ENCODE measurements at places on chromosomes 5 and 9. TPM values are rescaled to one million over a fixed set of nuclear protein-coding genes. Genes with fewer than 3 reads are reported as not detected.

The TOR4A gene
- 6.5 TPM for total RNA-seq

The PCSK5 gene
- total RNA-seq: 13.5 TPM

The FOXD4L4 gene
- total RNA-seq: 0.38 TPM

The IFNA2 gene
- total RNA-seq: 0.34 TPM

The SPACA9 gene
- total RNA-seq: 5.8 TPM

The TEX48 gene
- not detected for total RNA-seq

The SLC28A3 gene
- 0.89 TPM for total RNA-seq

The TXN gene
- 114 TPM for total RNA-seq

DNA sequence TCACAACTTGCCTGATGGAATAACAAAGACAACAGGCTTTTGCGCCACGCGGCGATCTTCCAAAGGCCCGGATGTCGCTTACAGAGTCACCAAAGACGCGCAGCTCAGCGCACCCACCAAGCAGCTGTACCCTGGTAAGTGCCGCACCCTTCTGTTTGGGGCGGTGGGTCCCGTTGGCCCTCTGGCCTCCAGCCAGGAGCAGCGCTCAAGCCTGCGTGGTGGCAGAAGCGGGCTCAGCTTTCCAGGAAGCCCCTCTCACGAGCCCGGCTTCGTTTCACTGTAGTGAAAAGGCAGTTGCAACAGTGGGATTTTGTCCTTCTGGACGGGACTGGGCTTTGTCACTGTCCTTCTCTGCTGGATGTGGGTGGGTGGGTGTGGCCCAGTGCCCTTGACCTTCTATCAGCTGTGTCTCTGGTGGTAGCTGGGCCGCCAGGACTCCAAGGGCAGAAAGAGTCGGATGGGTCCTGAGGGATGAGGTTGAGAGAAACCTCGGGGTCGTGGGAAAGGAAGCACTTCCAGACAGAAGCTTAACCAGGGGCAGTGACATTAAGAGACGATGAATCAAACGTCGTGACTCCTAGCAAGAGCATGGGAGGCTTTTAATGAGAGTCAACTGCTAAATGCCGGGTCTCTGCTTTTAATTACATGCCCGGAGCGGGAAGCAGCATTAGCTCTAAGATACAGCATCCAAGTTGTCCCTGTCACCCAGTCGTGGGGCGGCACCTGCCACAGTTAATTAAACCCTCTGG lies 49.5 kb downstream of the COL5A1 start:
- peak overlapping the region; percentile 39 for H3K27ac ChIP-seq
- no peaks in the 10 kb centered on the region for H3K27me3 ChIP-seq
- DNase-seq: no peak
- H3K4me3 ChIP-seq: no peak overlapping the region

DNA sequence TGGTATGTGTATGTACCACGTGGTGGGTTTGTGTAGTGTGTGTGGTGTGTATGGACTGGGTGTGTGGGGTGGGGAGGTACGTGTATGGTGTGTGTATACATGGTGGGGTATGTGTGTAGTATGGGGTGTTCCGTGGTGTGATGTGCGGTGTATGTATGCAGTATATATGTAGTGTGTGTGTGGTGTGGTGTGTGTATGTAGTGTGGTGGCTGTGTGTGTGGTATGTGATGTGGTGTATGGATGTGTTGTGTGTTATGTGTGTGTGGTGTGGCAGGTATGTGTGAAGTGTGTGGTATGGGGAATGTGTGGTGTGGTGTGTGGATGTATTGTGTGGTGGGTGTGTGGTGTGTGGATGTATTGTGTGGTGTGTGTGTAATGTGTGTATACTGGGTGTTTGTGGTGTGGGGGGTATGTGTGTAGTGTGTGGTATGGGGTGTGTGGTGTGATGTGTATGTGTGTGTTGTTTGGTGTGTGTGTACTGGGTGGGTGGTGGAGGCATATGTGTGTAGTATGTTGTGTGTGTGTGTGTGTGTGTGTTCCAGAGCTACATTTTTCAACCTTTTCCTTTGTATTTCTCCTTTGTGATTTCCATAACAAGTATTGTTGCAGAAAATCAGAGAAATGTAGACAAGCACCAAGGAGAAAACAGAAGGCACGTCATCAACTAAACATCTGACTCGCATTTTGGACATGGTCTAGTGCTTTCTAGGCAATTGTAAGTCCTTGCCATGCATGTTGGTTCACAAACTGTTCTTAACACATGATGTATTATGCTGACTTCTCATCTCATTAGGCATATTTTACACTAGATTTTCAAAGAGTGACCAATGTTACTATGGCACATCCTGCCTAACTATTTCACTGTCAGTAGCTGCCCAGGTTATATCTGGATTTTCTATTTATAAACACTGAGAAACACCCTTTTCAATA lies 13.2 kb downstream of the SEMA4D start:
- no peak for DNase-seq
- no peak overlapping the region for H3K4me3 ChIP-seq
- no peak overlapping the region for H3K27ac ChIP-seq
- H3K27me3 ChIP-seq: no peaks in the 10 kb centered on the region
- peaks cover 6% of the 10 kb centered on the region for H3K36me3 ChIP-seq

DNA sequence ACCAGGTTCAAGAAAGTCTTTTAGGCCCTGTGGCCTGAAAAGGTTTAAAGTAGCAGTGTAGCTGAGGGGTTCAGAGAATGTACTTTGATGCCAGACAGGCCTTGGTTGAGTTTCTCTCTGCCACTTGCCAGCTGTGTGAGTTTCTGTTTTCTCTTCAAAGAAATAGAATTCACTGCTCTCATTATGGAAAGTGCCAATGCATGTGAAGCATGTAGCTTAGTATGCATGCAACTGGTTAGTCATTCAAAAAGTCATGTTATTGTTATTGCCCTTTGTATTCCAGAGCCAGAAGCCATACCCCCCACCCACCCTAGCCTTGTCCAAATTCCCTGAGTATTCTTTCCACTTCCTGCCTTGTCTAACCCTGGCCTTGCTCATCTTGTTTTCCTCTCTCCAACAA lies 101.7 kb downstream of the ADRB2 start:
- no peak overlapping the region for H3K4me3 ChIP-seq
- DNase-seq: no peak
- no peak overlapping the region for H3K27ac ChIP-seq
- no peaks in the 10 kb centered on the region for H3K4me1 ChIP-seq
- H3K27me3 ChIP-seq: peaks cover 19% of the 10 kb centered on the region

- H3K4me3 ChIP-seq: no peak overlapping the region
- peak overlapping the region; percentile 93 for H3K27ac ChIP-seq
- no peaks in the 10 kb centered on the region for H3K27me3 ChIP-seq
- peaks cover 30% of the 10 kb centered on the region for H3K4me1 ChIP-seq
- DNase-seq: no peak
Observed at GRCh38 chr5:81787474-81788242, 36.8 kb upstream of the SSBP2 start.

DNA sequence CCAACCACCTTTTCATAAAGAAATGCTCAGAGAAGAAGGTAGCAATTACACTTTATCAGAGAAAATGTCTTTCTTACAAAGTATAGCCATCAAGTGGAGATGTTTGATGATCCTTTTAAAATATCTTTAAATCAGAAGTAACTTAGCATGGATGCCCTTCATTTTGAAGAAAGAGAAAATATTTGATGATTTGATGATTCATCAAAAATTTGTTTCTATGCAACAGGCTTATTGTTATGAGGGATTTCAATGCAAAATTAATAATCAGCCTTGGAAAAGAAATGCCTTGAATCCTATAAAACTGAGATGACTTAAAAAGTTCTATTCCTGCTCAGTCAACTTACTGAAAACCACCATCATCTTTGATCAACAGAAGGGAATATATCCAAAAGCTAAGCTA lies 291.6 kb downstream of the MLLT3 start:
- H3K27me3 ChIP-seq: peaks cover 3% of the 10 kb centered on the region
- no peak overlapping the region for H3K27ac ChIP-seq
- peaks cover 2% of the 10 kb centered on the region for H3K36me3 ChIP-seq
- H3K4me1 ChIP-seq: no peaks in the 10 kb centered on the region

GRCh38 chr9:134441227-134442084 lies 115.2 kb downstream of the RXRA start:
- H3K27me3 ChIP-seq: peaks cover 2% of the 10 kb centered on the region
- H3K36me3 ChIP-seq: no peaks in the 10 kb centered on the region
- H3K4me1 ChIP-seq: peaks cover 52% of the 10 kb centered on the region
- H3K27ac ChIP-seq: peak overlapping the region; percentile 53
- no peak for DNase-seq

GRCh38 chr9:118419676-118420075 lies 715.5 kb downstream of the TLR4 start:
- H3K27me3 ChIP-seq: no peaks in the 10 kb centered on the region
- no peak for DNase-seq
- H3K36me3 ChIP-seq: no peaks in the 10 kb centered on the region
- no peaks in the 10 kb centered on the region for H3K4me1 ChIP-seq
- H3K27ac ChIP-seq: no peak overlapping the region

- DNase-seq: no peak
- H3K27me3 ChIP-seq: peaks cover 3% of the 10 kb centered on the region
- H3K4me1 ChIP-seq: peaks cover 11% of the 10 kb centered on the region
- no peak overlapping the region for H3K4me3 ChIP-seq
- H3K27ac ChIP-seq: no peak overlapping the region
Observed at GRCh38 chr5:163608621-163609020, 103.2 kb downstream of the MAT2B start.

DNA sequence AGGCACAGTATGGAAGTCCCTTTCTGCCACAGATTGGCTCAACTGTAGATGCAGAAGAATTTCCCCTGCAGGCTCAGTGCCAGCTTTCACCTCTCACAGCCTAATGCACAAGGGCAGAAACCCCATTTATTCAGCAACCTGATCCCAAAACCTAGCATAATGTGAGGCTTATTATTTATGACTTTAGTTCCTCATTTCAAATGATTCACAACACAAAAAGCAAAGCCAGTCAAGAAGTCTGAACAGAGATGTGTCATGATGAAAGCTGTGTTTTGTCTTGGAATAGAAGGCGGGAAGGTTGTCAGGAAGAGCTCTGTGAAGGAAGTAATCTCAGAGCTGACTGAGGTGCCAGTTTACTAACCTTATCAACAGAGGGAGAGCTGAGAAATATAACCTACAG lies 369.7 kb downstream of the LRRC70 start:
- H3K27ac ChIP-seq: peak overlapping the region; percentile 3
- H3K4me3 ChIP-seq: no peak overlapping the region
- H3K4me1 ChIP-seq: peaks cover 5% of the 10 kb centered on the region
- no peak for DNase-seq
- H3K36me3 ChIP-seq: no peaks in the 10 kb centered on the region

DNA sequence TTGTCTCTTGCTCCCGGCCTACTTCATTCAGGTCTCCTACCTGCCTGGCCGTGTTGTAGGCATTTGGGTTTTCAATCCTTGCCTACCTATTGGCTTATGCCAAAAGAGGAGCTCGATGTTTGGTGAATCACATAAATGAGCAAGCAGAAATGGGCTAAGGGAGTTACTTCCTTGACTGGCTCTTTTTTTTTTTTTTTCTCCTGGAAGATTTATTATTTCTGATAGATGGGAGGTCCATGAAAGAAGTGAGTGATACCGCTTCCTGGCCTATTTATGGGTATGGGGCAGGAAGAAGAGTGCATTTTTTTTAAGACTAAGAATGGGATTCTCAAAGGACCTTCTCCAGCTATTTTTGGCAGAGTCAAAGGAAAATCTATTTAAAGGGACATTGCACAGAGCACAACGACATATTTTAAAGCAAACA lies 294.1 kb downstream of the ARHGAP26 start:
- H3K27ac ChIP-seq: peak overlapping the region; percentile 35
- peaks cover 52% of the 10 kb centered on the region for H3K4me1 ChIP-seq

DNA sequence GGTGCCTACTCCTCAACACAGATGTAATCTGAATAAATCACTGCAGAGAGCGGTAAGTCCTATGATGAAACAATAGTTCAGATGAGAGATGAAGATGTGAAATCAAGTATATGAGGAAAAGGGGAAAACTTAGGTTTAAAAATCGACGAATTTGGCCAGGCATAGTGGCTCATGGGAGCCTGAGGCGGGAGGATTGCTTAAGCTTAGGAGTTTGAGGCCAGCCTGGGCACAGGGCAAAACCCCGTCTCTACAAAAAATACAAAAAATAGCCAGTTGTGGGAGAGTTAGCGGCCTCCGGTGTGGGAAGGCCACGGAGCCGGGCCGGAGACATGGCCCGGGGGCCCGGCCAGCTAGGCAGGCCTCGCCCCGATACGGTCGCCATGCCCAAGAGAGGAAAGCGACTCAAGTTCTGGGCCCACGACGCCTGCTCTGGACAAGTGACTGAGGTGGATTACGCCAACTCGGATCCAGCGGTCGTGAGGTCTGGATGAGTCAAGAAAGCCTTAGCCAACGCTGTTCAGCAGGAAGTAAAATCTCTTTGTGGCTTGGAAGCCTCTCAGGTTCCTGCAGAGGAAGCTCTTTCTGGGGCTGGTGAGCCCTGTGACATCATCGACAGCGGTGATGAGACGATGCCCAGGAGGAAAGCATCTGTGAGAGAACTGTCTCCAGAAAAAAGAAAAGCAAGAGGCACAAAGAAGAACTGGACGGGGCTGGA lies 62.8 kb upstream of the SUB1 start:
- no peak overlapping the region for H3K4me3 ChIP-seq
- H3K4me1 ChIP-seq: no peaks in the 10 kb centered on the region
- H3K27me3 ChIP-seq: no peaks in the 10 kb centered on the region
- no peaks in the 10 kb centered on the region for H3K36me3 ChIP-seq

DNA sequence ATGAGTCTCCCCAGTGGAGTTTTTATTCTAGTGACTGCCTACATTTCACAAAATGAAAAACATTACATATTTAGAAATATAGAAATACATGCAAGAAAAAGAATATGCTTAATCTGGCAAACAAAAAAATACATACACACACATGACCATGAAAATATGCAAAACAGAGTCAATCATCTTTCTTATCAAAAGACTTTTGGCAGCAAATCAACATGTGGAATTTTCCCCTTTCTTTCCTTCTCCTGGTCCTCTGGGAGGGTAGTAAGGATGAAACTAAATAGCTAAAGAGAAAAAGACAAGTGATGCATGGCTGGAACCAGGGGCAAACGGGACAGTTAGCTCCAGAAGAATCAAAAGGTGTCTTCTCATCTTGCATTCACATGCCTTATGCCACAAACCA lies 69.4 kb downstream of the APBA1 start:
- DNase-seq: no peak
- peaks cover 19% of the 10 kb centered on the region for H3K4me1 ChIP-seq
- H3K27ac ChIP-seq: peak overlapping the region; percentile 76
- peaks cover 3% of the 10 kb centered on the region for H3K36me3 ChIP-seq
- H3K27me3 ChIP-seq: no peaks in the 10 kb centered on the region

GRCh38 chr5:129245489-129245888 lies 150.9 kb downstream of the ISOC1 start:
- H3K27me3 ChIP-seq: no peaks in the 10 kb centered on the region
- H3K4me1 ChIP-seq: peaks cover 9% of the 10 kb centered on the region
- no peak overlapping the region for H3K4me3 ChIP-seq
- H3K27ac ChIP-seq: no peak overlapping the region

- no peak overlapping the region for H3K4me3 ChIP-seq
- peaks cover 2% of the 10 kb centered on the region for H3K36me3 ChIP-seq
- no peak overlapping the region for H3K27ac ChIP-seq
Observed at GRCh38 chr9:34633851-34634550, 3.6 kb downstream of the SIGMAR1 start.

- H3K27ac ChIP-seq: no peak overlapping the region
- H3K4me1 ChIP-seq: peaks cover 14% of the 10 kb centered on the region
- no peaks in the 10 kb centered on the region for H3K36me3 ChIP-seq
- peaks cover 21% of the 10 kb centered on the region for H3K27me3 ChIP-seq
- H3K4me3 ChIP-seq: no peak overlapping the region
Observed at GRCh38 chr9:4034404-4034803, 265.5 kb downstream of the GLIS3 start.
